Left ventricle myocardium superior (tissue), 1 donor: ENCODE measurements at places on chromosomes 13 and 19.

DNA sequence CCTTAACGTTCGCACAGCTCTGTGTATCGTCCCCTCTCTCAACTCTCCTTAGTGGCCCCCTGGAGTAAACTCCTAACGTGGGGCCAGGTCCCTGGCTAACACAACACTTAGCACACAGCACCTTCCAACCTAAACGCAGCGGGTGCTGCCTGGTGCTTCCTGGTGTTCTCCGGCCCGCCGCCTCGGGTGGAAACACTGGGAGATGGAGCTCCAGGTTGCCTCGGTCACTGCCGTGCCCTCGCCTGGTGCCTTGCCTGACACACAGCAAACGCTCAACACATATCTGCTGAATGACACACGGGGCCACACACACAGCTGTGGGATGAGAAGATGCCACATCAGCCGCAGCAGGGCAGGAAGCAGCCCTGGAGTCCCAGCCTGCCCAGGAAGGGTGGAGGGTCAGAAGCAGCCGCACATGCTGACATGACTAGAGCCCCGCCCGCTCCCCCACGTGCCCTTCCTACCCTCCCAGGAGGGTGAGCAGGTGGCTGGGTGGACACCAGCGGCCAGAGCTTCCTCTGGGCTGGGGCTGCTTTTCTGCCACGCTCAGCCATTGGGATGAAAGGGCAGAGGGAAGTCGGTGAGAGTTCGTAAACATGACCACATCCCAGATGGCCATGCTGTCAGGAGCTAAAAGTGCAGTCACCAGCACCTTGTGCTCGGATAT is 6.6 kb downstream of the PEPD start:
- peak; percentile 69 for DNase-seq

DNA sequence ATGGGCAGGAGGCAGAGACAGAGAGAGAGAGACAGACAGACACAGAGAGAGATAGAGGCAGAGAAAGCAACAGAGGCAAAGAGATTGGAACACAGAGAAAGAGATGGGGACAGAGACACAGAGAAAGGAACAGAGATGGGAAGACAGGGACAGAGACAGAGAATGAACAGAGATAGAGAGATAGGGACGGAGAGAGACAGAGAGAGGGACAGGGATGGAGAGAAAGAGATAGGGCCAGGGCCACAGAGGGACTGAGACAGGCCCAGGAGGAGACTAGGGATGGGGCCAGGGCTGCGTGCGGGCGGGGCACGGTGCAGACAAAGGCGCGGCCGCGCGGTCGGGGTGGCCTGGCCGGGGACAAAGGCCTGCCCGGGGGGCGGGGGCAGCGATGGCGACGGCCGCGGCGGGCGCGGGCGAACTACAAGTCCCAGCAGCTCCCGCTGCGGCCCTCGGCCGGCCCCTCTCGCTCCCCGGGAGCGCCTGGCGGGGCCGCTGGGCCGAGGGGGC is at the start of gene ZNF358:
Gene ZNF358 (plus strand): TSS at position 459 of the 507 bp plus-strand sequence. CDS start 3,140 bp downstream, outside the sequence.
- DNase-seq, result peak; percentile 91

GRCh38 chr13:76663592-76664335 is 222.4 kb downstream of the KCTD12 start:
- DNase-seq, result no peak

GRCh38 chr19:33689868-33690267 is 68.1 kb downstream of the CHST8 start:
- no peak for DNase-seq

DNA sequence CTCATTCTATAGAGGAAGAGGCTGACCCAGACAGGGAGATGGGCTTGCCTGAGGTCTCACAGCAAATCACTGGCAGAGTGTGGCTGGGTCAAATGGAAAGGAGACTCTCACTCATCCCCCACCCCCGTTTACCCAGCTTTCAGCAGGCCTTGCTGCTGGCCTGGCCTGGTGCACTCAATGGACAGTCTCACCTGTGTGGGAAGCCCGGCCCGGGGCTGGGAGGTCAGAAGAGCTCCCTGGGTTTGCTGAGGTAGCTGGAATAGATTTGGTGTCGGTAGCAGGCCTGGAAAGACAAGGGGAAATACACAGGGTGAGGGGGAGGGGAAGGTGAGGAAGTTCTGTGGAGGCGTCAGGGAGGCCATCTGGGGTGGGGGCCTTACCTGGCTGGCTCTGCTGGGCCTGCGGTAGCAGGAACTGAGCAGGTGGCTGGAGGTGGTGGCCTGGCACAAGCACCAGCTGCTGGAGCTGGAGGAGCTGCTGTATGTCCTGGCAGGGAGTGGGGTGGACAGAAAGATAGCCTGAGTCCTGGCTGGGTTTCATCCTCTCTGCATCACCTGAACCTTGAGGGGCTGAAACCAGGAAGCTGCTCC is 23.5 kb downstream of the ZNF574 start:
- no peak for DNase-seq

GRCh38 chr13:44422755-44423643 is 49.4 kb downstream of the SERP2 start:
- no peak for DNase-seq
